ENCODE measurements at places on chromosomes 4 and X. TPM values are rescaled to one million over a fixed set of nuclear protein-coding genes. Genes with fewer than 3 reads are reported as not detected.

BST1 gene
- 0.75 TPM for total RNA-seq

TEC gene
- 4.2 TPM for total RNA-seq

- H3K4me1 ChIP-seq = peaks cover 36% of the 10 kb centered on the region
- no peaks in the 10 kb centered on the region for H3K36me3 ChIP-seq
- no peak for DNase-seq
- no peaks in the 10 kb centered on the region for H3K27me3 ChIP-seq
These were observed 4.0 kb downstream of the PRPS1 start for GRCh38 chrX:107632346-107632745.

TSPAN7 gene
- 0.72 TPM for total RNA-seq

Measured in CD4-positive, alpha-beta memory T cell (primary cell).